ENCODE measurements at places on chromosomes 7 and 10. TPM values are rescaled to one million over a fixed set of nuclear protein-coding genes. Genes with fewer than 3 reads are reported as not detected.

CPXM2 gene
- 116 TPM for total RNA-seq

MEOX2 gene
- 35.9 TPM for total RNA-seq

BAIAP2L1 gene
- total RNA-seq: 3.6 TPM

OR2A12 gene
- not detected for total RNA-seq

KCNMA1 gene
- total RNA-seq: 144 TPM

ADCY1 gene
- 3.3 TPM for total RNA-seq

TDRD1 gene
- 0.78 TPM for total RNA-seq

ZNF804B gene
- total RNA-seq: not detected

POU6F2 gene
- 1.5 TPM for total RNA-seq

LIPJ gene
- not detected for total RNA-seq
